ENCODE measurements at places on chromosomes 2 and 18. TPM values are rescaled to one million over a fixed set of nuclear protein-coding genes. Genes with fewer than 3 reads are reported as not detected.
A peak's percentile ranks its signal among the peaks of the same experiment; 100 is the strongest.

DNA sequence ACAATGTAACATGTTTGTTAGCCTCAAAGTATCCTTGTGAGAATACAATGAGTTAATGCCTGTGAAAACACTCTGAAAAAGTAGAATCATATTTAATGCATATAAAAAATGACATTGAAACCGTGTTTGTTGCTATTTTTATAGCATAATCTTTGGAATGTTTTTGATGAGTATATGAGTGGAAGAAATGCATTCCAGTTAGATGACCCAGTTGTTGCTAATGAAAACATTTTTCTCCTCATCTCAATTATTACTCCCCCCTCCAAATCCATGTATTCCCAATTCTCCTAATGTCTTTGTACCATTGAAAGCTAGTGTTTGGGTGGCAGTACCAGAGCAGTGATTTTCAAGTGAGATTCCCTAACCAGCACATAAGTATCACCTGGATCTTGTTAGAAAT lies 67.1 kb upstream of the DSEL start:
- DNase-seq = no peak

DNA sequence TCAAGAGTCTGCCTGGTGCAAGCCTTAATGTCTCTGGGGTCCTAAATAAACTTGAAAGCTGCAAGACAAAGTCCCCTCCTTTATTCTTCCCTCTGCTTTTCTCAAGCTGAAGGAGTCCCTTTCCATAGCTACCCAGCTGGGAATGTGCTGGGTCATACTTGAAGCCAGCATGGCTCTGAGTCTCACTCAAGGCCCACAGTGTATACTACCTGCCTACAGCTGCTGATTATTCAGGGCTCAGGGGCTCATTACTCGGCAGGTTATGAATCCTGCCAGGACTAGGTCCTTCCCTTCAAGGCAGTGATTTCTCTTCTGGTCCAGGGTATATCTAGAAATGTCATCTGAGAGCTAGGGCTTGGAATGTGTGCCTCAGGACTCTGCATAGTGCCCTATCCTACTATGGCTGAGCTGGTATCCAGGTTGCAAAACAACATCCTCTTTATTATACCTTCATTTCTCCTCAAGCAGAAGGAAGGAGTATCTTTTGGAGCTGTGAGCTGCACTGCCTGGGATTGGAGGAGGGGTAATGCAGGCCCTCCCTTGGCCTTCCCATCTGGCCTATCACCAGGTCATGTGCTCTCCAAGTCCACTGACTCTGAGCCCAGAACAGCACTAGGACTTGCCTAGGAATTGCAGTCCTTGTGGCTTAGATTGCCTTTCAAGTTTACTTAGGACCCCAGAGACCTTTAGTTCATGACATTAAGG lies 22.3 kb downstream of the IL1RN start:
- no peak for DNase-seq

- no peak for DNase-seq
Measured at GRCh38 chr18:28175930-28176697, 816 bp downstream of the CDH2 start.

DNA sequence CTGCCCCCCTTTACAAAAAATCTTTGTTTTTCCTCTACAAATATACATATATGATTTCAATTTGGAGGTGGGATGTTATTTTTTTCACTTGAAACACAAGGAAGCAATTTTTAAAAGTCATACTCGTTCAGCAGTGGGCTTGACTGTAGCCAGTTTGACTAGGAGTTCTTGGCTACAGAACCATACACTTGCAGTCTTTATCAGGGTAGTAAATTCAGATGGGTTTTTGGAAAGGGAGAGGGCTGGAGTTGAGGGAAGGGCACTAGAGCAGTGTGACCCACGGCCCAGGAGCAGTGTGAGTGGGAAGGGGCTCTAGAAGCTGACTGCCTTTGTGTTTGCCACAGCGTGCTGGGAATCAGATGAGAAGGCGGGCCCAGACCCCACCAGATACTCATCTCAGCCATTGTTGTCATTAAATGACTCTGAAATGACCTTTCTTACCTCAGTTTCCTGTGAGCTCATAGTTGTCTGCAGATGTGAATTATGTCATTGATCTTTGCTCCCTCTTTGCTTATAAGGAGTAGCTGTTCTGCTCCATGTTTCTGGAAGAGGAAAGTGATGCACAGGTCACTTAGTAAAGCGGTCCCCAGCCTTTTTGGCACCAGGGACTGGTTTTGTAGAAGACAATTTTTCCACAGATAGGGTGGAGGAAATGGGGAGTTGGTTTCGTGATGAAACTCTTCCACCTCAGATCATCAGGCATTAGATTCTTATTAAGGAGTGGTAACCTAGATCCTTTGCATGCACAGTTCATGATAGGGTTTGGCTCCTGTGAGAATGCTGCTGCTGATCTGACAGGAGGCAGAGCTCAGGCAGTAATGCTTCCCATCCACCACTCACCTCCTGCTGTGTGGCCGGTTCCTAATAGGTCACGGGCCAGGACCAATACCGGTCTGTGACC lies 116.8 kb downstream of the SPTBN1 start:
- DNase-seq = peak; percentile 79

- DNase-seq = no peak
Measured at GRCh38 chr2:25743132-25743830, 69.9 kb upstream of the DTNB start.

CDC42EP3 gene
- 22.6 TPM for total RNA-seq

DNA sequence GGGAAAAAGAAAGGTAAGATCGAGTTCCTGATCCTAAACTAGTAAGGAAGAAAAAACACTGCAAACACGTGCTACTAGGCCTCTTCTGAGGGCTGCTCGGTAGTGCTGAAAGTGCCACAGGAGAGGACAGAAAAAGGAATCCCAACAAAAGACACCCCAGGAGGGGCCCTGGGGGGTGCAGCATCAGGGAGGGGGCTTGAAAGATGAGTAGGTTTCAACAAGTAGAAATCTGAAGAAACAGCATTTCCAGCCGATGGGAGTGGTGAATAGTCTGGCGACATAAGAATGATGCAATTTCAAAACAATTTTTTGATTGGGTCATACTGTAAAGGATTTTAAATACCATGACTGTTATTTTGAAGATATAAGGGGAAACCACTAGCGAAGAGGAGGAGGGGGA lies 98.6 kb downstream of the NOL10 start:
- DNase-seq = no peak

PHLPP1 gene
- 8.2 TPM for total RNA-seq

DNA sequence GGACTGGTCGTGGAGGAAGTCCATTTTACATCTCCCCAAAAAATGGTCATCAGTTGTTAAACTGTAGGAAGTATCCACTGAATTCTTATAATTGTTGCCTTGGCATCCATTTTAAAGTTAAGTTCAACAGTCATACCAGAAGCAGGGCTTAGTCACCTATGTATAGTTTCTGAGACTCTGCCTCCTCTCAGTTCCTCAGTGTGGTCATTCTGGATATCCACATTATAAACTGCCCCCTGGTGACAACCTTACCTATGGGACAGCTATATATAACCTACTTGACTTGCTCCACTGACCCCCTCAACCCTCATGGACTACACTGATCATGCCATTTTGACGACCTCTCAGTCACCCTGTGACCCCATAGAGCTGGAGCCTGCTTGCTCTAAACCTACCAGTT lies 617.0 kb downstream of the LRP1B start:
- no peak for DNase-seq

TOGARAM2 gene
- 2.7 TPM for total RNA-seq

TMEM200C gene
- not detected for total RNA-seq

GRCh38 chr2:54809819-54810218 lies 86.4 kb downstream of the EML6 start:
- DNase-seq = no peak

DNA sequence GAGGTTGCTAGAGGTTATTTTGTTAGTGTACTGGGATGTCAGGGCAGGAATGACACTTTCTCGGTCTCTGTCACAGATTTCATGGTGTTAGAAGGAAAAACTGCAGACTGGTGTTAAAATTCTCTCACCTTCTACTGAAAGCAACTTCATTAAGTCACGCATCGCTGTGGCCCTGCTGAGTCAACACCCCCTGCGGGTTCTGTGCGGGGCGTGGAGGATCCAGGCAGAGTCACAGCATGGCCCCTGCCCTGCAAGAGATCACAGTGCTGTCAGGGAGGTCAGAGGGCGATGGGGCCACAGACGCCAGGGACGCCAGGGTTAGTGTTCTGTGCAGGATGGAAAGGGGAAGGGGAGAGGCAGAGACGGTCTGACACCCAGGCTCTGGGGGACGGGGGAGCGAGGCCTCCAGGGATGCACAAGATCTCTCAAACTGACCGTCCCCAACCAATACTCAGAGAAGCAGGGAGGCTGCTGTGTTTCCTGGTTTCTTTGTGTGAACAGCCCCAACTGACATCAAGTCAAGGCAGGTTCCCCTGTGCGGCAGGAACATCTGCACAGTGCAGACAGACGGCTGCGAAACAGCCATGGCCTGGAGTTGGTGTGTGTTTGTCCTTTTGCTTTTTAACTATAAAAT lies 354.9 kb upstream of the SALL3 start:
- no peak for DNase-seq

CABLES1 gene
- 2.0 TPM for total RNA-seq

CD8B2 gene
- 4.5 TPM for total RNA-seq

- DNase-seq = no peak
Measured at GRCh38 chr2:68178954-68179627, 21.4 kb downstream of the PNO1 start.

DNA sequence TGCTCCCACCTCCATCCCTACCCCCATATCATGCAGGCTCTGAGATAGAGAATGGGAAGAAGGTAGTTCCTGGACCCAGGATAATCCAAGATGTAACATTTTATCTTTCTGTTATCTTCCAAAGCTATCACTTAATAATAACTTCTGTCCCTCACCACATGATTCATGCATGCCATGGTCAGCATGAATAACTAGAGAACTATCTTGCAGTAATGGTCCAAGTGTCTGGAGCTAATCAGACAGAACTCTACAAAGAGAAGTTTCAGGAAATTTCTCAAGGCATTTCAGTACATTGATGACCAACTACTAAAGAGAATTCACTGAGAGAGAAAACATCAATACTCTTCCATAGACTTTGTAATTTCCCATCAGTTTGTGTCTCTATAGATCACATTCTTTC lies 1469.7 kb upstream of the PIK3C3 start:
- DNase-seq = no peak

POU3F3 gene
- not detected for total RNA-seq

DNA sequence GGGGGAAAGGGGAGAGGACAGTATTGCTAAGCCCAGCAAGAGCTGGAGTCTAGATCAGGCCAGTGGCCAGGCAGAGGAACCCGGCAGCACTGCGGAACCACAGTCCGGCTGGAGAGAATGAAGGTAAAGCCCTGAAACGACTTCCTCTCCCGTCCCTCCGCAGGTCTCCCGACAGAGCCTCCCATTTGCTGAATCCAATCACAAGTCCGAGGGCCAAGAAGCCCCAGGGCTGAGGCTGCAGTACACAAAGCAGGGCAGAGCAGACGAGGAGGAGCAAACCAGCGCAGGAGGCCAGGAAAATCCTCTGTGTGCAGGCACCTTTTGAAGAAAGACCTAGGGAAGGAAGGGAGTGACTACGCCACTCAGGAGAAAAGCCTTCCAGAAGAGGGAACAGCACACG lies 104.4 kb downstream of the OSBPL1A start:
- DNase-seq = no peak

DNA sequence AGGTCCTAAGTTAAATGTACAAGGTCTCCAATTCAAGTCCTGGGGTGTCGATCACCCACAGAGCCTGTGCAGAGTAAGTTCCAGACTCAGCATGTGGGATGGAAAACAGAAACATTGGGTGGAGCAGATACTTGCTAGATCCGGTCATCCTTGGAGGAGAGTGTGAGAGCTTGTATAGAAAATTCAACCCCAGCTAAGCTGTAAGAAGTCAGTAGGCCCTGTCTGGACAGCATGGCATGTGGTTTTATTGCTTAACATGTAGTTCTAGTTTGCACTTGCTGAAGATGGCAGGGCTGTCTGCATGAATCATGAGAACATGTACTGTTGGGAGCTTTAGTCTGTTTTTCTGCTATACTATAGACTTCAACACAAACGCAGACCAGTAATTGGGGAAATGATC lies 189.6 kb upstream of the RMP24 start:
- DNase-seq = no peak

- no peak for DNase-seq
Measured at GRCh38 chr2:54516842-54517241, 60.7 kb downstream of the SPTBN1 start.

DNA sequence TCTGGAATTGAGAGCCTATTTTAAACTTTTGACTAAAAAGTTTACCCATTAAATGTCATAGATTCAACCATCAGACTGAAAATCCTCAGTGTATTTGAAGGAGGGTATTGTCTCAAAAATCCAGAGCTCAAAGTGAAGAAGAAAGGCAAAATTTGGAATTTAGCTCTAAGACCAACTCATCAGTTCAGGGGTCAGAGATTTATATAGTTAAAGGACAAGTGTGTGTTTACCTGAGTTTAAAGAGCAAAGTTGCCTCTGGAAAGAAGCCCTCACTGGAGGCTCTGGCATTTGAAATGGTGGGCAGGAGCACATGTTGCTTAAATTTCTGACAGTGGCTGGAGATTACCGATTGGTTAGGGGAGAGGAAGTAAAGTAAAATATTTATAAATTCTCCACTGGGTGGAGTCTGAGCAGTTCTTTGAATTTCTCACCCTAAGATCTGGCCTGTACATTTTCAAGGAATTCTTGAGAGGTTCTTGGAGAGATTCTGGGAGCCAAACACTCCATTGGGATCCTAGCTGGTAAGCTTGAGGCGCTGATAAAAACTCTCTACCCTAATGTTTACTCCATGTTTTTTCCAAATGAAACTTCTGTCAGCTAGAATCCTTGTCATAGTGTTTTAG lies at the start of gene KYNU:
Gene KYNU, plus strand, starts transcription at position 449 of the 623 bp plus-strand sequence. CDS start 7,704 bp downstream, outside the sequence.
- DNase-seq = no peak

GRCh38 chr2:181066333-181066732 lies 85.9 kb downstream of the UBE2E3 start:
- DNase-seq = no peak

DNA sequence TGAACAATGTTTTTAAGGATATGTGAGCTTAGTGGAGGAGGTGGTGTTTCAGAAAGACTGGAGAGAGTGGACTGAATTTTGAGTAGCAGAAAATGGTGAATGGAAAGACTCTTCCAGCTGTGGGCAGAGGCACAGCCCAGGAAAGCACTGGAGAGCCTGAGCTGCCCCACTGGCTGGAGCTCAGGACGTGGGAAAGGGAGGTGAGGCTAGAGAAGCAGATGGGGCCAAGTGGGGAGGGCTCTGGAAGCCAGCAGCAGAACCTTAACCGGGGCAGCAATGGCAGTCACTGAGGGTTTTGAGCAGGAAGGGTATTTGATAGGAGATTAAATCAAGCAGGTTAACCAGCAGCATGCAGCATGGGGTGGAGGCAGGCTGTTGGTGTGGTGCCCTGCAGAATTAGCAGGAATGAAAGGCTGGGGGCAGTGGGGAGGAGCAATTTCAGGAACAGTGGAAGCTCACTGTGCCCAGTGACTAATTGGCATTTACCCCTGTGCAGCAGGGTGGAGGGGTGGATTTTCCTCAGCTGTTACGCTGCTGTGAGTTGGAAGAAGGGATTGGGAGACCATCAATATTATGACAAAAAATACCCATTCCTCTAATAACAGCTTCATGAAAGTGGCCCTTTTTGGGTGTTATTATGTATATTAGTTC lies 136.2 kb downstream of the CERS6 start:
- no peak for DNase-seq

POTEJ gene
- not detected for total RNA-seq

GRCh38 chr2:84906900-84907714 lies 1.7 kb downstream of the TMSB10 start:
- DNase-seq = peak; percentile 70
